ENCODE measurements at places on chromosomes 3 and 15. TPM values are rescaled to one million over a fixed set of nuclear protein-coding genes. Genes with fewer than 3 reads are reported as not detected.

HESX1 gene
- total RNA-seq = 0.24 TPM

GOLGA6B gene
- total RNA-seq = not detected

ANKRD34C gene
- not detected for total RNA-seq

MYH15 gene
- total RNA-seq = 0.02 TPM

IL1RAP gene
- total RNA-seq = 4.7 TPM

ITPKA gene
- not detected for total RNA-seq

DNA sequence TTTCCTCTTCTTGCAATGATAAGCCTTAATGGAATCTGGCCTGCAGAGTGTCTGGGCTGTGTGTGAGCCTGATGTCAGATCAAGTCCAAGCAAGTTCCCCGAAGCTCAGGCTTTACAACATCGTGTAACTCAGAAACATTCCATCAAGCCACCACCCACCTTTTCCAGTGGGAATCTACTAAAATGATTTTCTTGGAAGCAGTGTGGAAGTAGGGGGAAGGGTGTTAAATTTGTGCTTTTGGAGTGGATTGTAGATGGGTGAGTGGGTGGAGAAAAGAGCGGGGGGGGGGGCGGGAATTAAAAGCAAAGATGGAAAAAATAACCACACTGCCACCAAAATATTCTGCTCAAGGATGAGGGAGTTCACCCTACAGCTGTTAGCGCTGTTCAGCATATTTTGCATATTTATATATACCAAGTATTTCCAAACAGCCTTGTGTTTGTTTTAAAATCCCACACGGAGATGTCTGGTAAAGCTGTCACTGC lies 53.6 kb downstream of the VGLL3 start:
- no peaks in the 10 kb centered on the region for H3K27me3 ChIP-seq
- no peak overlapping the region for H3K4me3 ChIP-seq
- DNase-seq = no peak
- no peaks in the 10 kb centered on the region for H3K4me1 ChIP-seq
- H3K36me3 ChIP-seq = no peaks in the 10 kb centered on the region
- no peak overlapping the region for H3K27ac ChIP-seq

GRCh38 chr15:92663250-92663951 lies 7.8 kb upstream of the FAM174B start:
- no peak for DNase-seq
- H3K27me3 ChIP-seq = peaks cover 9% of the 10 kb centered on the region
- no peak overlapping the region for H3K4me3 ChIP-seq
- no peaks in the 10 kb centered on the region for H3K36me3 ChIP-seq

DNA sequence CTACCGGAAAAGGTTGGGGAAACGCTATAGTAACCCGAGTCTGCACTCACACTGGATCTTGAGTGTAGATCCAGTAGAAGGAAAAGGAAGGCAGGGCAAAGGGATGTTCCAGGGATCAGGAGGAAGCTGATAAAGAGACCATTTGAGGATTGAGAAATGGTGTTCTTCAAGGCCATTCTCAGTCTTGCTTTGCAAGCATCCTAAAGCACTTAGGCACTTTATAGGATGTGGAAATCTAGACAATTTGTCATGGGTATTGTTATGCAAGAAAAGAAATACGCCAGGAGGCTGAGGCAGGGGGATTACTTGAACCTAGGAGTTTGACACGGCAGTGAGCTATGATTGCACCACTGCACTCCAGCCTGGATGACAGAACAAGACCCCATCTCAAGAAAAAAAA lies 13.2 kb upstream of the SCAMP5 start:
- DNase-seq = no peak
- H3K36me3 ChIP-seq = no peaks in the 10 kb centered on the region
- no peak overlapping the region for H3K27ac ChIP-seq
- H3K4me3 ChIP-seq = no peak overlapping the region

- H3K27ac ChIP-seq = no peak overlapping the region
- H3K36me3 ChIP-seq = peaks cover 52% of the 10 kb centered on the region
- H3K27me3 ChIP-seq = no peaks in the 10 kb centered on the region
- H3K4me1 ChIP-seq = peaks cover 6% of the 10 kb centered on the region
- no peak for DNase-seq
- H3K4me3 ChIP-seq = no peak overlapping the region
These were observed 22.2 kb downstream of the BTD start for GRCh38 chr3:15623535-15624440.

DNA sequence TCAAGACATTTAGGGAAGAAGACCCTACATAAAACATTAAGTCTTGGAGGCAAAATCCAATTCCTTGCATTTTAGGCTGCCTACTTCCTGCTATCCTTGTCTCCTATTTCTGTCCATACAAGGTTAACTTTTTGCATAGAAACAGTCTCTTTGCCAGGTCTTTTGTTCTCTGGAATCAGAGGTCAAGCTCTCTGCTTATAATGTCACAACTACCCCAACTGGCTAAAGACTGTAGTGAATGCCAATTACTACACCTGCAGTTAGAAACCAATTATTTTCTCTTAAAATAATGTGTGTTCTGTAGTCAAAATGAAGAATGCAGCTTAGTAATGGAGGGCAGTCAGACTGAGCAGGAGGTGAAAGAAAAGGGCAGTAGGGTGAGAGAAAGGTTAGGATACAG lies 856.2 kb downstream of the TUSC7 start:
- no peak overlapping the region for H3K4me3 ChIP-seq
- no peaks in the 10 kb centered on the region for H3K27me3 ChIP-seq
- H3K27ac ChIP-seq = no peak overlapping the region
- H3K4me1 ChIP-seq = no peaks in the 10 kb centered on the region
- DNase-seq = no peak

- H3K36me3 ChIP-seq = peaks cover 5% of the 10 kb centered on the region
- no peaks in the 10 kb centered on the region for H3K4me1 ChIP-seq
- H3K27me3 ChIP-seq = no peaks in the 10 kb centered on the region
- H3K27ac ChIP-seq = no peak overlapping the region
- no peak overlapping the region for H3K4me3 ChIP-seq
- no peak for DNase-seq
These were observed 62.4 kb upstream of the GOLGA6B start for GRCh38 chr15:72592097-72592496.

- no peak overlapping the region for H3K27ac ChIP-seq
- H3K4me1 ChIP-seq = no peaks in the 10 kb centered on the region
- no peak for DNase-seq
- H3K4me3 ChIP-seq = no peak overlapping the region
These were observed 306.4 kb downstream of the MAGI1 start for GRCh38 chr3:65732051-65732935.

- H3K4me3 ChIP-seq = no peak overlapping the region
- no peaks in the 10 kb centered on the region for H3K27me3 ChIP-seq
- H3K4me1 ChIP-seq = no peaks in the 10 kb centered on the region
- no peak for DNase-seq
These were observed 672.2 kb downstream of the DIPK2A start for GRCh38 chr3:144643771-144644198.

DNA sequence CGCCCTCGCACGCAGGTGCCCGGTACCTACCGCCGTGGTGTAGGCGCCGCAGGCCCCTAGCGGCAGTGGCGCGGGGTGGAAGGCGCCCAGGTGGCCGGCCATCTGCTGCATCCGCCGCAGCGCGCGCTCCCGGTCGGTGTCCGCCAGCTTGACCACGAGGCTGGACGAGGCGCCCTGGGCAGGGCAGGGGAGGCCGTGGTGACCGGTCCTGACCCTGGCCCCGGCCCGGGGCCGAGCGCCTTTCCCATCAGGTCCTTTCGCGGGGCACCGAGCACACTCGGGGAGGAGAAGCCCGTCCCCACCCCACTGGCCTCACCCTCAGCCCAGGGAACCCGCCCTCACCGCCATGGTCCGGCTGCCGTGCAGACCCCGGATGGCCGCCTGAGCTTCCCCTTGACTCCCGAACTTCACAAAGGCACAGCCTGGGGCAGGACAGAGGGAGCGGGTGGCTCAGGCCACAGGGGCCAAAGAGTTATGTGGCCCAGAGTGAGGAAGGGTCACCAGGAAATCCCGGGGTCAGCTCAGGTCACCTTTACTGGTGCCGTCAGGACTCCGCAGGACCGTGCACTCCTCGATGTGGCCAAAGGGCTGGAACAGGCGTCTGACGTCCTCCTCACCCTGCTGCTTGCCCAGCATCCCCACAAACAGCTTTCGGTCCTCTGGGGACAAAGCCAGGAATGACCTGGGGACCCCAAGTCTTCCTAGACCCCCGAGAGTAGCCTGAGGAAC lies 17.4 kb upstream of the PARP6 start:
- no peaks in the 10 kb centered on the region for H3K4me1 ChIP-seq
- no peak overlapping the region for H3K4me3 ChIP-seq
- H3K27me3 ChIP-seq = no peaks in the 10 kb centered on the region
- H3K36me3 ChIP-seq = peaks cover 2% of the 10 kb centered on the region
- H3K27ac ChIP-seq = no peak overlapping the region
- no peak for DNase-seq

GRCh38 chr3:63576846-63577245 lies 75.6 kb upstream of the SNTN start:
- H3K27ac ChIP-seq = no peak overlapping the region
- no peak overlapping the region for H3K4me3 ChIP-seq
- DNase-seq = no peak
- H3K27me3 ChIP-seq = no peaks in the 10 kb centered on the region
- H3K36me3 ChIP-seq = no peaks in the 10 kb centered on the region

GRCh38 chr15:91222052-91222451 lies 122.0 kb downstream of the SV2B start:
- H3K27ac ChIP-seq = no peak overlapping the region
- no peak overlapping the region for H3K4me3 ChIP-seq
- peaks cover 32% of the 10 kb centered on the region for H3K27me3 ChIP-seq
- H3K36me3 ChIP-seq = no peaks in the 10 kb centered on the region

GRCh38 chr3:175428466-175428865 lies 569.3 kb downstream of the NAALADL2 start:
- no peaks in the 10 kb centered on the region for H3K4me1 ChIP-seq
- no peak for DNase-seq

GRCh38 chr3:29181149-29181780 lies 99.6 kb upstream of the RBMS3 start:
- H3K27me3 ChIP-seq = no peaks in the 10 kb centered on the region
- DNase-seq = no peak
- H3K4me1 ChIP-seq = no peaks in the 10 kb centered on the region
- H3K36me3 ChIP-seq = no peaks in the 10 kb centered on the region
- H3K4me3 ChIP-seq = no peak overlapping the region
- H3K27ac ChIP-seq = no peak overlapping the region

DNA sequence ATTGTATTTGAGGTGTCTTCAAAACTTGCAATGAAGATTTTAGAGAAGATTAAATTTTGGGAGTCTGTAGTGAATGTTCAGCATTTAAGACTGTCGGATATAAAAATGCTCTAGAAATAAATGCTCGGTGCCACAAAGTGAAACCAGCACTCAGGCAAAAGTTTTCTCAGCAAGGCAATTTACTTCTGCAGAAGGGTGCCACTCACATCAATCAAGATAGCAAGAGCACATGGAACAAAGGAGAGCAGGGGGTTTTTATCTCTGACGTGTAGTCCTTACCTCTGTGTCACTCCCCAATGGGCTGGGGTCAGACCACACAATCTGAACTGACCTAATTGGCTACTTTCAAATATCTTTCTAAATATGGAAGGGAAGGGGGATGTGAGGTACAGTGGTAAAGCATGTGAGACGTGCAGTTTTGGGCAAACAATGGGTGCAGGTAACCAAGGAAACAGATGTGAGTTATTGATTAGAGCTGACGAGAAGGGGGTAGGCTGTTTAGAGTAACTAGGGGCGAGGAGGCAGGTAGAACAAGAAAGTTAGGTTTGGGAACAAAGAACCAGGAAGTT lies 23.4 kb upstream of the FXR1 start:
- H3K4me1 ChIP-seq = no peaks in the 10 kb centered on the region
- no peaks in the 10 kb centered on the region for H3K27me3 ChIP-seq
- H3K27ac ChIP-seq = no peak overlapping the region
- peaks cover 3% of the 10 kb centered on the region for H3K36me3 ChIP-seq
- DNase-seq = no peak
- no peak overlapping the region for H3K4me3 ChIP-seq

DNA sequence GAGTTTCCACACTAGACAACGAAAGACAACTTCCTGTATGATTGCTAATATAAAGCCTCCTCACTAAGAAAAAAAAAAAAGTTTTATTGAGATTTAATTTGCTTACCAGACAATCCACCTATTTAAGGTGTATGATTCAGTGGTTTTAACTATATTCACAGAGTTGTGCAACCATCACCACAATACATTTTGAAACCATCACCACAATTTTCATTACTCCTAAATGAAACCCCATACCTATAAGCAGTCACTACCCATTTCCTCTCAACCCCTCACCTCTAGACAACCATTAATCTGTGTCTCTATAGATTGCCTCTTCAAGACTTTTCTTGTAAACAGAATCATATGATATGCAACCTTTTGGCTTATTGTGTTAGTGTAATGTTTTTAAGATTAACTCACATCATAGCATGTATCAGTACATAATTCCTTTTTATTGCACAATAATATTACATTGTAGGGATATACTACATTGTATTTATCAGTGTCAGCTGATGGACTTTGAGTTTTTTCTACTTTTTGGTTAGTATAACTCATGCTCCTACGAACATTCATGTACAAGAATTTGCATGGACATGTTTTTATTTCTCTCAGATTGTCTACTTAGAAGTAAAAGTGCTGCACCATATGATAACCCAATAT lies 339.7 kb downstream of the NLGN1 start:
- no peak overlapping the region for H3K27ac ChIP-seq
- no peak for DNase-seq
- H3K4me1 ChIP-seq = no peaks in the 10 kb centered on the region
- no peaks in the 10 kb centered on the region for H3K27me3 ChIP-seq

DNA sequence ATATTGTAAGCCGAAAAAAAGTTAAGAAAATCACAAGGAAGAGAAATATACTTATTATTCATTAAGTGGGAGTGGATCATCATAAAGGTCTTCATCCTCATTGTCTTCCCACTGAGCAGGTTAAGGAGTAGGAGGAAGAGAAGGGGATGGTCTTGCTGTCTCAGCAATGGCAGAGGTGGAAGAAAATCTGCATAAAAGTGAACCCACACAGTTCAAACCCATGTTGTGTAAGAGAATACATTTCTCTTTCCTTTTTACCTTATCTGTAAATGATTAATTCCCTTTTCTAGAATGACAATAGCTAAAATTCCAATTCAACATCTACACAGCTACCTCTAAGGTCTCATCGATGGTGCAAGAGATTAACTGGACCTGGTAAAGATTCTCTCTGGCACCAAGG lies 904.6 kb downstream of the EPHA3 start:
- no peak for DNase-seq
- H3K36me3 ChIP-seq = no peaks in the 10 kb centered on the region
- H3K4me1 ChIP-seq = no peaks in the 10 kb centered on the region
- no peak overlapping the region for H3K27ac ChIP-seq
